Activated CD8-positive, alpha-beta memory T cell treated with anti-CD3 and anti-CD28 coated beads, Interleukin-2, amount 10 ng/mL, durations not matched to agents 7 days and 5 days (primary cell): ENCODE measurements at places on chromosomes 16 and 17. TPM values are rescaled to one million over a fixed set of nuclear protein-coding genes. Genes with fewer than 3 reads are reported as not detected.

The ADAD2 gene
- not detected for total RNA-seq

The JMJD6 gene
- 60.6 TPM for total RNA-seq

The SULT1A2 gene
- total RNA-seq = 0.20 TPM

The LPO gene
- total RNA-seq = not detected
